ENCODE measurements at places on chromosomes 7 and 10.

DNA sequence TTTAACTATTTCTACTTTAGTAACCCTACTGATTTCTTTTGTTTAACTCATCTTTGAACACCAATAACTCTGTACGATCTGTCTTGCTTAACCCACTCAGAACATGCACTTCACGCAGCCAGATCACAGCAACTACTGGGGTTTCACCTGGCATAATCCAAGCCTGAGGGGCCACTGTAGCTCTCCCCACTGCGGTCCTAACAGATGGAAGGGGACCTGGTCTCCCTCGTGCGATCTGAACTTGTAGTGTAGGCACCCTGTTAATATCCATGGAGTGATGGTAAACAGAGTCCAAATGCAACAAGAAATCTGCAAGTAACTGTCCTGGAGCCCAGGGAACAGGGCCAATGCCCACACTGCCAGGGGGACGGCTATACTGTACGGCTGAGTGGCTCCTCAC lies 45.5 kb downstream of the INSIG1 start:
- no peaks in the 10 kb centered on the region for H3K27me3 ChIP-seq
- peaks cover 43% of the 10 kb centered on the region for H3K4me1 ChIP-seq
- H3K36me3 ChIP-seq: no peaks in the 10 kb centered on the region

GRCh38 chr10:133134411-133135115 lies 25.5 kb upstream of the KNDC1 start:
- no peak overlapping the region for H3K27ac ChIP-seq
- H3K4me3 ChIP-seq: no peak overlapping the region
- no peaks in the 10 kb centered on the region for H3K27me3 ChIP-seq
- no peaks in the 10 kb centered on the region for H3K4me1 ChIP-seq
- no peak for DNase-seq

GRCh38 chr7:141978351-141978750 lies 4.8 kb upstream of the TAS2R38 start:
- H3K4me1 ChIP-seq: peaks cover 11% of the 10 kb centered on the region
- DNase-seq: no peak
- no peaks in the 10 kb centered on the region for H3K36me3 ChIP-seq
- no peaks in the 10 kb centered on the region for H3K27me3 ChIP-seq
- H3K27ac ChIP-seq: no peak overlapping the region

DNA sequence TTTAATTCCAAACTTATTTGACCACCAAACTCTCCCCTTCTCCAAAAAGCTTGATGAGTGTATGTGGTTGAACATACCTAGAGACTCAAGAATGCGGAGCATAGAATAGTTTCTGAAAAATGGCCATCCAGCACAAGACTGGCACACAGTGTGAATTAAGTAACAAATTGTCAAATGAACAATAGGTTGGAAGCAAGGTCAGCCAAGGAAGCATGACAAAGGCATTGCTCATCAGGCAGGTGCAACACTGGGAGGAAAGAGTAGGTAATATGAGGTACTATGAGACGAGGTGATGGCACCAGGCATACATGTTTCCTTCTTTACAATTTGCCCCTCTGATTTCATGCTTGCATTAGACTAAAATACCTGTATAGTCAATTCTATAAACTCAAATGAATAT lies 73.7 kb downstream of the DKK1 start:
- no peak overlapping the region for H3K4me3 ChIP-seq
- H3K4me1 ChIP-seq: no peaks in the 10 kb centered on the region
- no peaks in the 10 kb centered on the region for H3K27me3 ChIP-seq
- no peak for DNase-seq

GRCh38 chr7:776381-776780 lies 49.3 kb upstream of the PRKAR1B start:
- no peaks in the 10 kb centered on the region for H3K4me1 ChIP-seq
- no peaks in the 10 kb centered on the region for H3K27me3 ChIP-seq
- no peak for DNase-seq
- no peak overlapping the region for H3K27ac ChIP-seq
- peaks cover 97% of the 10 kb centered on the region for H3K36me3 ChIP-seq

DNA sequence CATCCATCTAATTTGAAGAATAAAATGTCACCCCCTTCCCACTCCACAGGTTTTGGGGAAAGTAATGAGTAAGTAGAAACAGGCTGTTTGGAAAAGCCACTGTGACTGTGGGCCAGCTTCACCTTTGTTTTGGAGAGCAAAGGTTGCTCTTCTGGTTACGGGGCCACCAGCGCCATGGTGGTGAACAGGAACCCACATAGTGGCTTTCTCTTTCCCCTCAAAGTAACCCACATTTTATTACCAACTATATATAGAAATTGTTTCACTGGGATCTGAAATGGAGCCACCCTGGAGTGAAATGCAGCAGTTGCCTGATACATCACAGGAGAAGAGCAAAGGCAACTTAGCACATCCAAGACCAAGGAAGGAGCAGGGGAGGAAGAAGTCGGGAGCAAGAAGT lies 112.3 kb upstream of the EFCAB10 start:
- no peak for DNase-seq
- no peak overlapping the region for H3K27ac ChIP-seq
- no peaks in the 10 kb centered on the region for H3K27me3 ChIP-seq
- no peak overlapping the region for H3K4me3 ChIP-seq
- peaks cover 24% of the 10 kb centered on the region for H3K4me1 ChIP-seq

DNA sequence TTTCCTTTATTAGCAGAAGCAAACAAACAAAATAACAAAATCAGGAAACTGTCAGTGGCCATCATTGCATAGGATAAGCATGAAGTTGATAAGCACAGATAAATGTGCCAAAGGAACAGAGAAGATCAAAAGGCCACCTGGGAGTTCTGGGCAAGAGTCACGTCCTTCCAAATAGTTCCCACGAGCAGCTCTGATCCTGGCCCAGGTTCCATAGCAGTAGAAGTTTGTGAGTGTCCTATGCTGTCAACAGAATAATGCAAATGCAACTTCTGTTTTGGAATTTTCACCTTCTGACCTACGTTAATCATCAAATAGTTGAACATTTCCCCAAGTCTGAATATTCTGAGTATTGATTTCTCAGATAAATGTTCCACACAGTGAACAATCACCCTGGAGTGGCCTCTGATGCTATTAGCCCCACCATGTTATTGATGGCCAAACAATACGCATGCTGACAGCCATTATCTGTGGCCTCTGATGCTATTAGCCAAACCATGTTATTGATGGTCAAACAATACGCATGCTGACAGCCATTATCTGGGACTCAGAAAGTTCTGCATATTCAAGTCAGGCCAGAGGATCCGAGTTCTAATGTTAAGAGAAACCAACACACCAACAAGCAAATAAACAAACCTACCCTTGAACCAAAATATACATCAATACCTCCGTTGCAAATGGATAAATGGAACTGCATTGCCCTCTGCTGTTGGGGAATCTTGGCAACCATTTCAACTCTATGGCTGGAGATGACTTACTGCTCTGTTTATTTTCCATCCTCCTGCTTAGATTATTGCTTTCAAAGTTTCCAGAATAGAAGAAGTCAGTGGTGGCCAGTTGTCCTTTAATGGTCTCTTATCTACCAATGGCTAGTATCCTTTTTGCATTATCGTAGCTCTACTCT lies 63.3 kb downstream of the MRC1 start:
- no peaks in the 10 kb centered on the region for H3K4me1 ChIP-seq
- H3K27ac ChIP-seq: no peak overlapping the region
- no peaks in the 10 kb centered on the region for H3K36me3 ChIP-seq
- H3K27me3 ChIP-seq: no peaks in the 10 kb centered on the region
- H3K4me3 ChIP-seq: no peak overlapping the region

GRCh38 chr7:155215576-155216325 lies 81.9 kb upstream of the INSIG1 start:
- no peak overlapping the region for H3K27ac ChIP-seq
- no peak overlapping the region for H3K4me3 ChIP-seq
- H3K4me1 ChIP-seq: no peaks in the 10 kb centered on the region

- peaks cover 43% of the 10 kb centered on the region for H3K36me3 ChIP-seq
- no peaks in the 10 kb centered on the region for H3K4me1 ChIP-seq
- H3K27ac ChIP-seq: no peak overlapping the region
- H3K27me3 ChIP-seq: no peaks in the 10 kb centered on the region
- DNase-seq: no peak
- no peak overlapping the region for H3K4me3 ChIP-seq
Observed at GRCh38 chr10:100965820-100966219, 3.5 kb upstream of the SEMA4G start.

- 0 out of 2 replicates have a peak, but pooled peaks cover 3% of the 10 kb centered on the region for H3K36me3 ChIP-seq
- no peaks in the 10 kb centered on the region for H3K4me1 ChIP-seq
- H3K27ac ChIP-seq: no peak overlapping the region
- H3K4me3 ChIP-seq: no peak overlapping the region
- no peaks in the 10 kb centered on the region for H3K27me3 ChIP-seq
- DNase-seq: peak; percentile 13
Observed at GRCh38 chr7:110442381-110442837, 648.5 kb upstream of the LRRN3 start.

- H3K4me1 ChIP-seq: no peaks in the 10 kb centered on the region
- H3K36me3 ChIP-seq: no peaks in the 10 kb centered on the region
- no peaks in the 10 kb centered on the region for H3K27me3 ChIP-seq
- DNase-seq: no peak
- H3K27ac ChIP-seq: no peak overlapping the region
Observed at GRCh38 chr7:155181768-155182167, 111.6 kb downstream of the HTR5A start.

- no peak overlapping the region for H3K4me3 ChIP-seq
- DNase-seq: no peak
- peaks cover 27% of the 10 kb centered on the region for H3K36me3 ChIP-seq
- no peaks in the 10 kb centered on the region for H3K4me1 ChIP-seq
Observed at GRCh38 chr10:31383810-31384588, 65.0 kb downstream of the ZEB1 start.

DNA sequence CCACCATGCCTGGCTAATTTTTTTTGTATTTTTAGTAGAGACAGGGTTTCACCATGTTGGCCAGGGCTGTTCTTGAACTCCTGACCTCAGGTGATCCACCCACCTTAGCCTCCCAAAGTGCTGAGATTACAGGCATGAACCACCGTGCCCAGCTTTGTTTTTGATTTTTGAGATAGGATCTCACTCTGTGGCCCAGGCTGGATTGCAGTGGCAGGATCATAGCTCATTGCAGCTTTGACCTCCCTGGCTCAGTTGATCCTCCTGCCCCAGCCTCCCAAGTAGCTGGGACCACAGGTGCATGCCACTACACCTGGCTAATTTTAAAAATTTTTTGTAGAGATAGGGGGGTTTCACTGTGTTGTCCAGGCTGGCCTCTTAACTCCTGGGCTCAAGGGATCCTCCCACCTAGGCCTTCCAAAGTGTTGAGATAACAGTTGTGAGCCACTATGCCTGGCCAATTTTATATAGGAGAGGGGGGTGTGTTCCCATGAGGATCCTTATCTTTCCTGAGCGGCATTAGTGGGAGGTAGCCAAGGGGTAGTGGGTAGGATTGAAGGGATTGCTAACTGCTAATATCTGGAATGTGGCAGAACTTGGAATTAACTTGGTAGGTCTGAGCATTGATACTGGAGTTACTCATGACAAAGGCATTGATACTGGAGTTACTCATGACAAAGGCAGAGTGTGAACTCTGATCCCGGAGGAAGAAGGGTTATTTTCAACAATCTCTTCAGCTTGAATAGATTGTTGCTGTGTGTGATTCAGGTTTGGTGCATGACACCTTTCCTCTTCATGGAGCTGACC lies 1.0 kb upstream of the NOLC1 start:
- no peak overlapping the region for H3K4me3 ChIP-seq
- DNase-seq: no peak
- peak overlapping the region; percentile 88 for H3K27ac ChIP-seq
- H3K36me3 ChIP-seq: peaks cover 77% of the 10 kb centered on the region
- H3K27me3 ChIP-seq: no peaks in the 10 kb centered on the region
- peaks cover 39% of the 10 kb centered on the region for H3K4me1 ChIP-seq

DNA sequence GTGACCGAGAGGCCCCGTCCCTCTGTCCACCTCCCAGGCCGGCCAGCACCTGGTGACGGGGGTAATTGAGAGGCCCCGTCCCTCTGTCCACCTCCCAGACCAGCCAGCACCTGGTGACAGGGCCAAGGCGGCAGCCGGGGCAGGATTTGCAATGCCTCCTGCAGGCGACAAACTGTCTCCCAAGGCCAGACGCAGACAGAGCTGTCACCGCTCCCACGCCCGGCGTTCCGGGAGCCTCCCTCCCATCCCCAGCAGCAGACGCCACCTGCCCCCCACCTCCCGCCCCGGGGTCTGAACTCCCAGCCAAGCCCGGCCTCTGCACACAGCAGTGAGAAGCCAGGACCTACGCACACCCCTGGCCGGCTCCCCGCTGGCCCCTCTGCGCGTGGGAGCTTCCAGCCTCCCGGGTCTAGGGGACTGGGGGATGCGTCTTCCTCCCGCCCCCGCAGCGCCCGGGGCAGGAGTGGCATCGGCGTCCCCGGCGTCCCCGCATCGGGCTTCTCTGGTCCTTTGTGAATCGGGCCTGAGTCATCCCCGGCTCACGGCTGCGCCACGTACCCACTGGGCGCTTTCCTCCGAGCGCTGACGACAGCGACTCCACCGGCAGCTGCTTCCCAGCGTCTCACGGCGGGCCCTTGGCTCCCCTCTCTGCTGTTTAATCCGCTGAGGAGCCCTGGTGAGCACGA lies 95.1 kb upstream of the DIP2C start:
- H3K27me3 ChIP-seq: no peaks in the 10 kb centered on the region
- DNase-seq: peak; percentile 2
- no peak overlapping the region for H3K27ac ChIP-seq
- H3K36me3 ChIP-seq: no peaks in the 10 kb centered on the region
- H3K4me1 ChIP-seq: no peaks in the 10 kb centered on the region

- H3K27ac ChIP-seq: peak overlapping the region; percentile 97
- no peak overlapping the region for H3K4me3 ChIP-seq
- peak; percentile 48 for DNase-seq
- no peaks in the 10 kb centered on the region for H3K27me3 ChIP-seq
Observed at GRCh38 chr7:155203059-155203881, 94.4 kb upstream of the INSIG1 start.

- H3K27me3 ChIP-seq: peaks cover 16% of the 10 kb centered on the region
- H3K36me3 ChIP-seq: no peaks in the 10 kb centered on the region
- DNase-seq: no peak
- H3K27ac ChIP-seq: no peak overlapping the region
- no peak overlapping the region for H3K4me3 ChIP-seq
Observed at GRCh38 chr7:151175047-151175792, 7.7 kb upstream of the GBX1 start.

- no peaks in the 10 kb centered on the region for H3K27me3 ChIP-seq
- no peaks in the 10 kb centered on the region for H3K4me1 ChIP-seq
- DNase-seq: no peak
- H3K27ac ChIP-seq: no peak overlapping the region
- H3K4me3 ChIP-seq: no peak overlapping the region
- H3K36me3 ChIP-seq: no peaks in the 10 kb centered on the region
Observed at GRCh38 chr7:135111379-135111778, 36.5 kb upstream of the TMEM140 start.

DNA sequence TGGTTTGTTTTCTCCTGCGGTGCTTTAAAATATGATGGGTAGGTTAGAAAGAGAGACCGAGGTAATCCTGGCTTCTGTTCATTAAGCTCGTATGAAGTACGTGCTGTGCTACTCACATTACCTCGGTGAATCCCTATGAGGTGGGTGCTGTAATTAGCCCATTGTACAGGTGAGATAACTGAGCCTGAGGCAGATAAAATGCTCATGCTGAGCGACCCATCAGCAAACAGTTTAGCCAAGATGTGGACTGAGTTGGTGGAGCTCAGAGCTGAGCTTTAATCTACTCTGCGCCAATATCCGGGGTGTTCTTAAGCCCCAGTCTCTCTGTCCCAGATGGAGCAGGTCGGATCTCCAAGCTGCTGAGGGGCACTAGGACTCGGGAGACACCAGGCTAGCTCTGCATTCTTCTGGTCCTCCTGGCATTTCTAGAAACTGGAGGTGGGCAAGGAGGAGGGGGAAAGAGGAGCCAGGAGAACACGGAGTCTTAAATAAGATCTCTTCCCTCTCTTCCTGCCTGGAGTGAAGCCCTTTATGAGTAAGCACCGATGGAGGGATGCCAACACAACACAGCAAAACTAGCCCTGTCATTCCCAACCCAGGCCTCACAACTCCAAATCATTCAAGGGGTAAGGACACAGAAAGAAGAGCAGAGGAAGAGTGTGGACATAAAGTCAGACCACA lies 458.5 kb downstream of the KCNMA1 start:
- no peaks in the 10 kb centered on the region for H3K36me3 ChIP-seq
- no peak for DNase-seq

Measured in DND-41 (cell line).